ENCODE measurements at places on chromosomes 13 and 19.

DNA sequence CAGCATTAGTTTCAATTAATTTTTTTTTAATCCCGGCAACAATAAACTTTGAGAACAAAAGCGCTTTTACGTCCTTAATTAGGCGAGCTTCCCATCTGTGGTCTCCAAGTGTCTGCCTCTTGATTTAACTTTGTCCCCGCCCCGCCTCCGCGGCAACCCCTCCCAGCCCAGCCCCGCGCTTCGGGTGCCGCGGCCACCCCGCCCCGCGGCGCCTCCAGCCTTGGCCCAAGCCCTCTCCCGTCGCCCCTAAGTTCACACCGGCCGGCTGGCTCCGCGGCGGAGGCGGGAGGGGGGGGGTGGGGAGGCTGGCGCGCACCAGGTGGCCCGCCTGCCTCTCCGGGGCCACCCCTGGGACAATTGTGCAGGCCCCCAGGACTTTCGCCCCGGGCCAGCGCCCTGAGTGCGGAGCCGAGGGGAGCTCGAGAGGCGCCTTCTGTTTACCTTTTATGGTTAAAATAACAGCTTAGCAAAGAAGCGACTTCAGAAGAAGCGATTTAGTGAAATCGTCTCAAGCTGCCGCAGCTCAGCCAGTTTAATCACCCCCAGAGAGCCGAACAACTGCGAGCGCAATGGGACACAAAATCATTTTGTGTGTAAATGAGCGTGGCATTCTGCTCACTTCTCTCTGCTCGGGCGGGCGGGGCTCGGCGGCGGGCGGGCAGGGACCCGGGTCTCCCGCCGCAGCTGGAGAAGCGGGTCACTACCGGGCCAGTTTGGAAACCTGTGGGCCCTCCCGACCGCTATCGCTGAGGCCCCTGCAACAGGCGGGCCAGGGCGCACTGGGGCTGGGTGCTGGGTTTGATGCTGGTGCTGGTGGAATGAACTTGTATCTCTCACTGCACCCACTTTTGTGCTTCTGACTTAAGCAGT, 1.4 kb downstream of the KCTD15 start:
- peak; percentile 21 for DNase-seq

DNA sequence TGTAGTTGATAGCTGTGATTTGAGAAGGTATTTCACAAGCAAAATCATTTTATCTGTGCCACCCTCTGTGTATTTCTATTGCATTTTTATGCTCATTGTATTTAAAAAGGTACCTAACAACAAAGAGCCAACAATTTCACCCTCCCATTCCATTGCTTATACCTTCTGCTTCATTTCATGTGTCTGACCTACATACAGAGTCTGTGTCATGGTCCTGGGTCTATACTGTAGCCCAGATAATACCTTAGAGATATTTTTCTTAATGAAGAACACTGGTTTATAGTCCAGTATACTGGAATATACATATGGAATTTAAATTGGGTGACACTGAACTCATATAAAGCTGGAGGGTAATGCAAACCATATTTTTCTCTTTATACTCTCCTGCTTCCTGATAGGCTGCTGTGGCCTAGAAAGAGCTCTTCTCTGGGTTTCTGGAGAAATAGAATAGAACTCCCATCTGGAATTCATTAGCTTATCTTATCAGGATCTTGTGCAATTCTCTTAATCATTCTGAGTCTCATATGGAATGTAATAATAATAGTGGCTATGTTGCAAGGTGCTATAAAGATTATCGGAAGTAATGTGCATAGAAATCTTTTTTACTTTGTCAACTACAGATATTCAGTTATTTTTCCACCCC, 31.8 kb upstream of the SPART start:
- DNase-seq = no peak

DNA sequence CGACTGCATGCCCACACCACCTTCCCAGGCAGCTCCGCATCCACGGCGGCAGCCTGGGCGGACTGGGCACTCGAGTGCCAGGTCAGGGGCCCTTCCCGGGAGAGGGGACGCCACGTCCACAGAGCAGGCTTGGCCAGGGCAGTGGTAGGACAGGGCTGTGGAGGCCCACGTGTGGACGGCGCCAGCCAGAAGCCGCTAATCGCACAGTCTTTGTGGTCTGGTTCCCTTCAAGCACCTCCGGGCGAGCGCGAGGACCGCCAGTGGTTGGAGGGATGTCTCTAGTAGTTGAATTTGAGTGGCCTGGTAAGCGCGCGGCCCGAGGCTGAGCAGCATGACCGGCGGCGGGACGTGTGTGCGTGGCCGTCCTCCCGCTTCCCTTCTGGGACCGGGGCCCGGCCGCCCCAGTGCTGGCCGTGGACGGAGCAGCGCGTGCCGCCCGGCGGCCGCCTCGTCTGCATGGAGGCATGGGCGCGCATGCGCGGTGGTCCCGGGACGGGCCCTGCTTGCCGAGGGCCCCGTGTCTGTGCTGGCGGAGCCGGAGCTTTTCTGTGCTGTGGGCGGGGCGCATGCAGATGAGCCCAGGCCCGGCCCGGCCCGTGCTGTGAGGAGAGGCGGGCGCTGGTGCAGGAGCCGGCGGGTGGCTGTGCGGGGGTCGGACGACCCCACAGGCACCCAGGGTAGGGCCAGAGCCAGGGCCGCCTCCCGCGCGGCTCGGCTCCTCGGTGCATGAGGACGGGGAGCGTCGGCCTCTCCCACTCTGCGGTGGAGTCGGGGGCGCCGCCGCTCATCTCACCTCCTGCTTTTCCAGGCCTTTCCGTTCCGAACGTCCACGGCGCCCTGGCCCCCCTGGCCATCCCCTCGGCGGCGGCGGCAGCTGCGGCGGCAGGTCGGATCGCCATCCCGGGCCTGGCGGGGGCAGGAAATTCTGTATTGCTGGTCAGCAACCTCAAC, 8.6 kb downstream of the PTBP1 start:
- no peak for DNase-seq

DNA sequence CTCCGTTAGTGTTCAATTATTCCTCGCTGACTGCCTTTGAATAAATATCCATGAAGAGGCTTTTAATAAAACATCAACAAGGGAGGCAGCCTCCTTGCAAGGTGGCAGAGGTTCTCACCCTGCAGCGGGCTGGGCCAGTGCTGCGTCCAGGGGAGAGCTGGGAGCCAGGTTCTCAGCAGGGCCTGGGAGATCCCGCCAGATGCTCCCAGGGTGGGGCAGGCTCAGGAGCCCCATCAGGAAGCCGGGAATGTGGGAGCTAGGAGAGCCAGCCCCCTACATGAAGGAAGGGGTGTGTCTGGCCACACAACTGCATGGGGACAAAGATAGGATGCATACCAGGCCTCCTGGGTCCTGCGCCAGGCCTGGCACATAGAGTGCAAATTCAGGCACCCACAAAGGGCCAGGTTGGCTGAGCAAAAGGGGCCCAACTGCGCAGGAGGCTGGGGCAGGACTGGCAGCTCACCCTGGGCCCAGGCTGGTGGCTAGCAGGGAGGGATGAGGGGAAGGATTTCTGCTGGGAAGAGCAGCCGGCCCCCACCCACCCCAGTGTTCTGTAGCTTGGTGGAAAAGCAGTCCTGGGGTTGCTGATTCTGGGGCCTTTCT, 22.8 kb downstream of the VSTM2B start:
- no peak for DNase-seq

GRCh38 chr13:41847216-41847615, 113.7 kb downstream of the VWA8 start:
- DNase-seq = no peak

DNA sequence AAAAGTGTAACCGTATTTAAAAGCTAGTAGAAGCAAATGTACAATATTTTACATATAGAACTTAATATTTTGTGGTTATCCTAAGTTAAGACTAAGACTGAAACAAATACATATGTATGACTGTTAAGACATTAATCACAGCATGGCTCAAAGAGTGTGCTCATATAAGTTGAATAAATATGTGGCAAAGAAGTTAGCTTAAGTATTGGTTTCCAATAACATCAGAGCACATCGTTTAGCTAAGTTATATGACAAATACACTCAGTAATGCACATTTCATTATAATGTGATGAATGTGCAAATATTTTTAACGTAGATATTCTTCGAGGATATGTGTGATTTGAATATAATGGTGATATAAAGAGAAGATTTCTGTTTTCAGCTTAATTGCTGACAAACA, 253.8 kb downstream of the SLITRK5 start:
- no peak for DNase-seq

GRCh38 chr13:43266936-43267615, 243.7 kb downstream of the DNAJC15 start:
- DNase-seq = no peak

DNA sequence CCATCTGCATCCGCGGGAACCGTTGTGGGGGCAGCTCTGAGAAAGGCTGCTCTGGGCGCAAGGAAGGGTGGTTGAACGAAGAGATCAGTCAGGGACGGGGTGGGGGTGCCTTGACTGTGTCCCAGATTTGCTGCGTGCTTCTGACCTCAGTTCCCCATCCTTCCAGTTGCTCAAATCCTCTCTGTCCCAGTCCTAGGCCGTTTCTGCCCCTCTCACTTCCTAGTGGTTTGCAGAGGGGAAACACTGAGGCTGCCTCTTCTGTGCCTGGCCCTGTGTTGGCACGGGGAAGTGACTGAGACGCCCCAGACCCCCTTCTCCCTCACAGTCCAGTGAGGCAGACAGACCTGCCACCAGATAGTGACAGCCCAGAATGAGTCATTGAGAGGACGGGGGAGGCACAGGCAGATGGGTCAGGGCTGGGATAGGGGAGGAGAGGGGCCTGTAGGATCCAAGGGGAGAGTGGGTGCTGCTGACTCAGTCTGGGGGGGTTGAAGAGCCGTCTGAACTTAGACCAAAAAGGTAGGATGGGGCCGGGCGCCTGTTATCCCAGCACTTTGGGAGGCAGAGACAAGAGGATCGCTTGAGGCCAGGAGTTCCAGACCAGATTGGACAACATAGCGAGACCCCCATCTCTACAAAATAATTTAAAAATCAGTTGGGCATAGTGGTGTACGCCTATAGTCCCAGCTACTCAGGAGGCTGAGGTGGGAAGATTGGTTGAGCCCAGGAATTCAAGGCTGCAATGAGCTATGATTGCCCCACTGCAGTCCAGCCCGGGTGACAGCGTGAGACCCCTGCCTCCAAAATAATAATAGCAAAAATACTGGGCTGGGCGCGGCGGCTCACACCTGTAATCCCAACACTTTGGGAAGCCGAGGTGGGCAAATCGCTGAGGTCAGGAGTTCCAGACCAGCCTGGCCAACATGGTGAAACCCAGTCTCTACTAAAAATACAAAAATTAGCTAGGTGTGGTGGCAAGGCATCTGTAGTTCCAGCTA, 26.5 kb downstream of the NUMBL start:
- DNase-seq = no peak

- no peak for DNase-seq
Measured at GRCh38 chr13:33409673-33410510, 124.3 kb upstream of the STARD13 start.

DNA sequence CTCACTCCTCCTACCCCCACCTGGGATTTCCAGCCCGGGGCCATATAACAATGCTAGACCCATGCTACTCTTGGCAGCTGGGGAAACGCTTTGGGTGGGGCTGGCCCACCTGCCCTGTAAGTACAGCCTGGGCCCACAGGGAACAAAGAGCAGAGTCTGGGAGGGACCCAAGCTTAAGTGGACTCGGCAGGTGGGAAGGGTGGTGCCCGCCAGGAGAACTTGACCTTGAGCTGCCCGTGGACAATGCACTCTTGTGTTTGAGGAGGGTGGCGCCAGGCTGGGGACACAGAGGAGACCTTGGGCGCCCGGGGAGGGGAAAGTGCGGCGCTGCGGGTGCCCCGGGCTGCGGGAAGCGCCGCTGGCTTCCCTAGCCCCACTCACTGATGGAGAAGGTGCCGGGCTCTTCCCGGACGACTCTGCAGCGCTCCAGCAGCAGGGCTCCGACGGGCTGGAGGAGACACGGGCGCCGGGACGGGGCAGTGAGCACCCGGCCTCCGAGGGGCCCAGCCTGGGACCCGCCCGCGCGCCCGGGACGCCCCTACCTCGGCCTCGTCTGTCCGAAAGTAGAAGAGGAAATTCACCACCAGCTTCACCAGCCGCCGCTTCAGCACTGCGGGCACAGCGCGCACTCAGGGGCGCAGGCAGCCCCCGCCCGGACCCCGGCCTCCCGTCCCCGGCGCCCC, 607 bp downstream of the PLEKHJ1 start:
- no peak for DNase-seq
